Renal cortex interstitium (tissue), 15 donors: ENCODE measurements at places on chromosomes 6 and 20.

DNA sequence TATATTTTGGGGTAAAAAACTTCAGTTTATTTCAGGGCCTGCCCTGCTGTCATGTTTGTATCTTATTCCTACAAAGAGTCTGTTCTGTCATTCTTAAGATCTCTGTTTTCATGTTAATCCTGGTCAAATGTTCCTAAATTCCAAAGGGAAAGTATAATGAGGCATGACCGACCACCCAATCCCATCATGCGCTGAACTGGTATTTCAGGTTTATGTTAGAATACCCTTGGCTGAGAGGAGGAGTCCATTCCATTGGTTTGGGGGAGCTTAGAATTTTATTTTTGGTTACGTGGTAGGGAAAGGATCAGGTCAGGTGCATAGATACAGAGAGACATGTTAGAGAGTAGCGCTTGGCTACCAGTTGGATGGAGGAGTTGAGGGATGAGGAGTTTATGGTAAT lies 25.7 kb downstream of the CFAP61 start:
- peak; percentile 14 for DNase-seq

DNA sequence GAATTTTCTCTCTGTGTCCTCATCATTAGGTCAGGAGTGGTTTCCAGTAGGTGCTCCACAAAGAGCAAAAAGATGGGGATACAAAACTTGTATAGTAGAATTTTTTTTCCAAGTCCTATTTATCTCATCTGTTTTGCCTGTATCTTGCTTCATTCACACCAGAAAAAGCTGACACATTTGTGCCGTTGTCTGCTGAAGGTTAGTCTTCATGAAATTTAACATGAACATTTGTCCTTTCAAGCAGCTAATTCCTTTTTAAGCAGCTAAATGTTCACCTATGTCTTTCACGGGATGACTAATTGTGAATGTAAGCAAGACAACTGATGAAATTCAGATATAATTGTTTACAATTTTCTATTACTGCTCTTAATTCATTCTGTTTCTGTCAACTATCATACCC lies 83.8 kb downstream of the ATXN1 start:
- no peak for DNase-seq

- DNase-seq, result peak; percentile 28
Measured at GRCh38 chr20:46520976-46521579, 7.7 kb upstream of the ZNF334 start.

DNA sequence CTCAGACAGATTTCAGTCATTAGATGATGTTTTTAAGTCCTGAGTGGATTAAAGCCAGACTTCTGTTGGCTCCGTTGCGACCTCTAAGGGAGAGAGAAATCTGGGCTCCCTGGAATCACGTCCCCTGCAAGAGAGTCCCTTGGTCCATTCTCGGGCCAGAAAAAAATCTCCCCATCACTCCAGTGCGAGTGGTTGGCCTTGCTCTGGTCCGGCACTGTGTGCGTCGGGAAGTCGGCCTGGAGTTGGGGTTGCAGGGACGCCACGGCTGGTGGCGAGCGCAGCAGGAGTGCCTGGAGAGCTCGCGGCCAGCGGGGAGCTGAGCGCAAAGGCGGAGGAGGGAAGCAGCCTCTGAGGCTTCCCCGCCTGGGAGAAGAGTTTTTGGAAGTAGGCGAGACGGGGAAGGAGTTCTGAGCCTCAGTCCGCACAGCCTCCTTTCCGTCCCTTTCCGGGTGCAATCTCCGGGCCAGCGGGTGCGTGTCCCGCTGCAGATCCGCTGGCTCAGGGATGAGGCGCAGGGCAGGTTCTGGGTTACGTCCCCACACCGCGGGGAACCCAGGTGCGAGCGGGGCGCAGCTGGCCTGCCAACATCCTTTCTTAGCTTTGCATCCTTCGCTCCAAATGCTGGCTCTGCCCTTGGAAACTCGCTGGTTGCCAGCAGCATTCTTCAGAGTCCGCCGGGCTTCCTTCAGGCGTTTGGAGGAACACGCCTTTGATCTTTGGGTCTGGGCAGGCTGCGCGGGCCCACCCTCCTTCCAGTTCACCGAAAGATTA lies 6.8 kb downstream of the TCF21 start:
- no peak for DNase-seq

DNA sequence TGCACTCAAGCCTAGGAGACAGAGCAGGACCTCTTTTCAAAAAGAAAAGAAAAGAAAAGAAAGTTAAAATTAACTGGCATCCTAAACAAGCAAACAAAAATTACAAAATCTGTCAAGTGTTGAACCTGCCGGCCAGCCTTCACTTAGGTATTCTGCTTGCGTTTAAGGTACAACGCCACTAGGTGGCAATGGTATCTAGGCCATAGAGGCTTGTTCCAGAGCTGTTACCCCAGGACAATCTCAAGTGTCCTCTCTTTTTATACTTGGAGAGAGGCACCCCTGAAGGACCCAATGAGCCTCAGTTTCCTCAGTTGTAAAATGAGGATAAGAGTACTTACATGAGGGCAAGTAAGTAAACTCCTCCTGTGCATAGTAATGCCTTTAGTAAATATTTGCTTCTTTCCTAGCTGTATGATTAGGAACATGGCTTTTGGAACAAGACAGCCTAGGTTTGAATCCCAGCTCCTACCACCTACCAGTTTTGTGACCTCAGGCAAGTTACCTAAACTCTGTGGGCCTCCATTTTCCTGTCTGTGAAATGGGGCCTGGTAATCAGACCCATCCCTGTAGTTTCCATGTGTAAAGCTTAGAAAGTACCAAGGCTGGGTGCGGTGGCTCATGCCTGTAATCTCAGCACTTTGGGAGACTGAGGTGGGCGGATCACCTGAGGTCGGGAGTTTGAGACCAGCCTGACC lies 5.8 kb upstream of the PACSIN1 start:
- DNase-seq, result no peak

DNA sequence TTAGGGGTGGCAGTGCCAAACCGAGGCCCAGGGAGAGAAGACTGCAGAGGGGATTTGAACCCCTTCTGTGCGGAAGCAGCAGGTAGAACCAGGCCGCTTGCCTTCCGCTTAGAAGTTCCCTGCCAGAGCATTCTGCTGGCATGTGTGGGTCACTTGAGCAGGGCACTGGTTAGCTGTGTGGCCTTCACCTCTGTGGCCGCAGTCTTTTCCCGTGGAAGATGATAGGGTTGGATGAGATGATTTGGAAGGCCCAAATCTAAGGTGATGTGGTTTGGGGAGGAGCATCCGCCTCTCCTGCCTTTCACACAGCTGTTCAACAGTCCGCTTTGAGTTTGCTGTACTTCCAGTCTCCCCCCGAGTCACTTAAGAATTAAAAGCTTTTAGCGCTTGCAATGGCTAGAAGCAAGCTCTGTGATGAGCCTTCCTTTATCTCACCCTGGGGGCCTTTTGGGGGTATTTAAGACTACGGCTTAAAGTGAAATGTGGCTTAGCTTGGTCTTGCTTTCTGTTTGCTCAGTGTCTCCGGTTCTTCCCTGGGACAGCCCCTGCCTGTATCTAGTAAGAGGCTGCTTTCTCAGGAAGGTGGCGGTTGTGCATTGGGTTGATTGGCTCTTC lies 743 bp downstream of the CMTR1 start:
- DNase-seq, result peak; percentile 0

- DNase-seq, result peak; percentile 55
Measured at GRCh38 chr20:9068841-9069663, at the start of gene PLCB4. TSS of gene PLCB4 (plus strand) at chr20:9069087. CDS start at chr20:9307815, 238,728 bp downstream.

DNA sequence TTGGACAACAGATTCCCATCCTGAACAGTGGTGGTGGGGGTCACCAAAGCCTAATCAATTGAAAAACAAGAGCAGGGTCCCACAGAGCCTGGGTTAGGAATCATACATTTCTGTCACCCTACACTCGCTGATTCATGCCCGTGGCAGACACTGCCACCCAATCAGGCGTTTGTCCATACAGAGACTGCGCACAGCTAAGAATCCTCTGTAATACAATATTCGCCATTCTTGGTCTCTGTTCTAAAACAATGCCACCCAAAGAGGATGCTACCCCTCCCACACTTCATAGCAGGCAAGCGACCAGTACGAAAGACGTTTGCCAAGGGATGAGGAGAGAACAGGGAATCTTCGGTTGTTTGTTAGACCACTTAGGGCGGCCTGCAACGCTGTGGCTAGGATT lies 28.1 kb upstream of the SLC22A23 start:
- DNase-seq, result no peak
